ENCODE measurements at places on chromosomes 1 and 21. TPM values are rescaled to one million over a fixed set of nuclear protein-coding genes. Genes with fewer than 3 reads are reported as not detected.
A peak's percentile ranks its signal among the peaks of the same experiment; 100 is the strongest.

CFAP45 gene
- total RNA-seq, result not detected

AADACL3 gene
- total RNA-seq, result not detected

KRTAP6-1 gene
- not detected for total RNA-seq

GRCh38 chr1:45913731-45914501, 110.5 kb downstream of the MAST2 start:
- H3K27me3 ChIP-seq, result no peaks in the 10 kb centered on the region
- peaks cover 15% of the 10 kb centered on the region for H3K4me1 ChIP-seq
- no peak for DNase-seq
- H3K27ac ChIP-seq, result no peak overlapping the region
- peaks cover 2% of the 10 kb centered on the region for H3K36me3 ChIP-seq
- H3K4me3 ChIP-seq, result no peak overlapping the region

- no peaks in the 10 kb centered on the region for H3K36me3 ChIP-seq
- H3K4me1 ChIP-seq, result no peaks in the 10 kb centered on the region
- H3K27me3 ChIP-seq, result no peaks in the 10 kb centered on the region
These were observed 239.7 kb downstream of the PTPRC start for GRCh38 chr1:198878566-198878965.

DNA sequence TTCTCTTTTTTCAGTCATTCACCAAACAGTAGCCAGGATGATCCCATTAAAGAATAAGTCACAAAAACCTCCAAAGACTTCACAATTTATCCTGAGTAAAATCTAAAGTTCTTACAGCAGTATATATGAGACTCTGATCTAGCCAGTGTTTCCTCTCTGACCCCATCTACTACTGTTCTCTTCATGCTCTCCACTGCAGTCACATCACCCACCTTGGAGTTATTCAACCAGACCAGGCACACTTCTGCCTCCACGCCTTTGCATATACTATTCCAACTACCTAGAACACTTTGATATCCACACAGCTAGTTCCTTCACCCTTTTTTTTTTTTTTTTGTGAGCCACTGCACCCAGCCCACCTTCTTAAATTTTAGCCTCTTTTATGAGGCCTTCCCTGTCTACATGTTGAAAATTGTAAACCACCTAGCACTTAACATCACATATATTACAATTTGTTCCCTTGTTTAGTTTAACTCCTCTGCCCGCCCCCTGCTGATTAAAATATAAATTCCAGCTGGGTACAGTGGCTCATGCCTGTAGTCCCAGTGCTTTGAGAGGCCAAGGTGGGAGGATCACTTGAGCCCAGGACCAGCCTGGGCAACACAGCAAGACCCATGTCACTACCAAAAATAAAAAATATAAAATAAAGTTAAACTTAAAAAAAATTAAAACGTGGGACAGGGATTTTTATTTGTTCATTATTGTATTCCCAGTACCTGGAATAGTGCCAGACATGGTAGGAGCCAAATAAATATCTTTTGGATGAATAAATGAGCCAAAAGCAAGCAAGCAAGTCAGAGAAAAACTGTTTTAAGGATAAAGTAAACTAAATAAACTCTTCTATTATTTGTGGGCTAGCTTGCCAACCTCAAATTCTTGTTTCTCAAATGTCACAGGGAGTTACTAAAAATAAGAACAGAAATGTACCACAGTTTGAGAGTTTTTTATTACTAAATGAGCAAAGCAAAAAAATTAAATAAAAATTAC, 35.2 kb upstream of the MUTYH start:
- no peak overlapping the region for H3K4me3 ChIP-seq
- DNase-seq, result no peak
- no peak overlapping the region for H3K27ac ChIP-seq

DNA sequence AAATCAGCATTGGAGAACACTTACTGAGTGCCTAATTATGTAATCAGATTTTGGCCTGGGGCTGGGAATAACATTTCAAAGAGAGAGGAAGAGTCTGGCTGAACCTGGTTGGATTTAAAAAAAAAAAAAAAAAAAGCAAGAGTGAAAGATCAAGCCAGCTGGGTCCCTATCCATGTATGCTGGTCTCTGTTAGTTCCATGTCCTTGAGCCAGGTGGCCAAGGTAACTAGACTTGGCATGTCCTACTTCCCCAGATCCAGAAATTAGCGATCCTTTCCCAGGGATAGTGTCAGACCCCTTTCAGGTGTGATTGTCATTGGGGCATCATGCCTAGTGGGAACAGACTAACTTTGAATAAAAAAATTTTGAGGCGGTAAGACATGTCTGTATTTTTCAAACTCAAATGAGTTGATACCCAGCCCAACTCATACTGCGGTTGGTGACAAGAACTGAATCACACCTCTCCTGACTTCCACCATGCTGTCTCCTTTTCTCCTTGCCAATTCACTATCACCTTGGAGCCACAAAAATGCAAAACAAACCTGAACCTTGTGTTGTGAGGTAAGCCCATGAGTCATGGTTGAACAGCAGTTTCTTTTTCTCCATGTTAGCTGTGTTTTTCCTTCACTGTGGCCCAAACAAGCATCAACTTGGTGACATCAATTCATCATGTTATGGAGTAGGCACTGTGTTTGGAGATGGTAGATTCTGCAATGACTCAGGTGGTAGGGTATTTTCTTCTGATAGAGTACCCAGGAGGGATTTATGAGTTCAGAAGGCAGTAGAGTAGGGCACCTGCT, 24.5 kb upstream of the PPP2R5A start:
- H3K4me1 ChIP-seq, result peaks cover 64% of the 10 kb centered on the region
- peak overlapping the region; percentile 1 for H3K27ac ChIP-seq
- peak; percentile 76 for DNase-seq
- no peak overlapping the region for H3K4me3 ChIP-seq
- H3K27me3 ChIP-seq, result no peaks in the 10 kb centered on the region

- no peak overlapping the region for H3K27ac ChIP-seq
- no peak overlapping the region for H3K4me3 ChIP-seq
- no peaks in the 10 kb centered on the region for H3K36me3 ChIP-seq
- H3K4me1 ChIP-seq, result peaks cover 7% of the 10 kb centered on the region
- no peak for DNase-seq
These were observed 4.8 kb upstream of the ARF1 start for GRCh38 chr1:228077565-228078330.

DNA sequence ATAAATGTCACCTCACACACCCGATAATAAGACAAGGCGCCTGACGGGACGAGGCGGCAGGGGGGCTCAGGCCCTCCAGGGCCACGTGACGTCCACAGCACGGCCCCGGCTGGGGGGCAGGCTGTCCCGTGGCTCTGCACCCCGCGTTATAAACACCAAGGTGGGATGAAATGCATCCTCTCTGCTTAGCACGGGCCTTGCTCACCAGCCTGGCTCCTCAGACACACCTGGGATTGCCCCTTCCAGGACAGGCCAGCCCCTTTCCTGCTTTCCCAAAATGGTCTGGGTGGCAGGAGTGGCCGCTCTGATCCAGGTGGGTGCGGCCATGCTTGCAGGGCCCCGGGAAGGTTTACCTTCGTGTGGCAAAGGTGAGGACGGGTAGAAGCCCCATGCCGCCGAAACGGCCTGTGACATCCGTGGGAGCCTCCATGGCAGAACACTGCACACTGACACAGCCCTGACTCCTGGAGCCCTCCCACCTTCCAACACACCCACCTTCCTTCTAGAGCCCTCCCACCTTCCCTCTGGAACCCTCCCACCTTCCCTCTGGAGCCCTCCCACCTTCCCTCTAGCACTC, 35.9 kb downstream of the SLC19A1 start:
- H3K27ac ChIP-seq, result no peak overlapping the region
- H3K4me3 ChIP-seq, result no peak overlapping the region
- no peaks in the 10 kb centered on the region for H3K27me3 ChIP-seq
- no peak for DNase-seq
- peaks cover 5% of the 10 kb centered on the region for H3K36me3 ChIP-seq
- peaks cover 19% of the 10 kb centered on the region for H3K4me1 ChIP-seq

GRCh38 chr1:246647113-246647512, 77.1 kb upstream of the SCCPDH start:
- H3K27me3 ChIP-seq, result no peaks in the 10 kb centered on the region
- H3K4me1 ChIP-seq, result no peaks in the 10 kb centered on the region
- H3K27ac ChIP-seq, result no peak overlapping the region
- H3K4me3 ChIP-seq, result no peak overlapping the region

- H3K27ac ChIP-seq, result no peak overlapping the region
- peaks cover 2% of the 10 kb centered on the region for H3K27me3 ChIP-seq
- DNase-seq, result no peak
- no peaks in the 10 kb centered on the region for H3K36me3 ChIP-seq
These were observed 236.5 kb upstream of the JUN start for GRCh38 chr1:59020151-59020997.

GRCh38 chr1:208208132-208208487, 36.1 kb downstream of the PLXNA2 start:
- no peaks in the 10 kb centered on the region for H3K27me3 ChIP-seq
- H3K4me3 ChIP-seq, result no peak overlapping the region
- H3K27ac ChIP-seq, result no peak overlapping the region
- peaks cover 2% of the 10 kb centered on the region for H3K36me3 ChIP-seq
- DNase-seq, result no peak
- H3K4me1 ChIP-seq, result peaks cover 36% of the 10 kb centered on the region

DNA sequence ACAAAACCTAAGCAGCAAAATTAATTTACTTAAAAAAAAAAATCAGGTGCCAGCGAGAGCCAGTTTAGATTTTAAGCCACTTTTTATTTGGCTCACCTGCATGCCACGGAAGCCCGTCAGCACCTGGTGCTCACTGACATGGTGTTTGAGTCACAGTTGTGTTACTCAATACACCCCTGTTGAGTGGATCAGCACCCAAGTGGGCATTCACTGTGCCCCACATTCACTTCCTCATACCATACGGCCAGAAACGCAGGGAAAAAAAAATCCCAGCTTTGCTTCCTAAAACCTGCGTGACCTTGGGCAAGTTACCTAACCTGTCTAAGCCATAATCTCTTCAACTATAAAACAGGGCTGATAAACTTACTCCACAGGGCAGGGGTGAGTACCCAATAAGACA, 42.8 kb upstream of the SIM2 start:
- no peak overlapping the region for H3K4me3 ChIP-seq
- no peak overlapping the region for H3K27ac ChIP-seq
- H3K36me3 ChIP-seq, result no peaks in the 10 kb centered on the region
- DNase-seq, result no peak
- peaks cover 23% of the 10 kb centered on the region for H3K4me1 ChIP-seq
- H3K27me3 ChIP-seq, result peaks cover 24% of the 10 kb centered on the region

DNA sequence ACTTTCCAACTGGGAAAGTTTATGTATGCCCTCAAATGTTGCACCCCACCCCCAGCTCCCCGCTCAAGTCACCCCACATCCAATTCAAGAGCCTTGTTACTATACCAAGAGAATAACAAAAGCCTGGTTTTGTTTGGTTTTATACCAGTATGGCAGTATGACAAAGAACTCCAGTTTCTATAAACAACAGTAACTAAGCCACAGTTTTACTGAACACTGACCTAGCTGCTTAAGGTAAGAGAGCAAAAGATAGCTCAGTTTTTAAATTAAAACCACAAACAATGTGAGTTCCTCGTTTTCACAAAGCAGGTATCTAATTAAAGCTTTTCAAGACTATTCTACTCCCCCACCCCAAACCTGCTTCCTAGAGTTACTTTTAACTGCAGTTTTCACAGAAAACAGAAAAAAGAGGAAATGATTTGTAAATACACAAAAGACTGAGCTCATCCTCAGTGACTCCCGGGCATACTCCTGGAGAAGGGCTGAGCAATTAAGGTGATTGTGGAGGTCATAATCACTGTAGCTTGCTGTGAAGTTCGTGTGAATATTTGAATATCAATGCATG, 59.3 kb upstream of the LHX8 start:
- H3K4me1 ChIP-seq, result no peaks in the 10 kb centered on the region
- DNase-seq, result no peak
- no peak overlapping the region for H3K27ac ChIP-seq
- H3K4me3 ChIP-seq, result no peak overlapping the region
- H3K36me3 ChIP-seq, result no peaks in the 10 kb centered on the region

DNA sequence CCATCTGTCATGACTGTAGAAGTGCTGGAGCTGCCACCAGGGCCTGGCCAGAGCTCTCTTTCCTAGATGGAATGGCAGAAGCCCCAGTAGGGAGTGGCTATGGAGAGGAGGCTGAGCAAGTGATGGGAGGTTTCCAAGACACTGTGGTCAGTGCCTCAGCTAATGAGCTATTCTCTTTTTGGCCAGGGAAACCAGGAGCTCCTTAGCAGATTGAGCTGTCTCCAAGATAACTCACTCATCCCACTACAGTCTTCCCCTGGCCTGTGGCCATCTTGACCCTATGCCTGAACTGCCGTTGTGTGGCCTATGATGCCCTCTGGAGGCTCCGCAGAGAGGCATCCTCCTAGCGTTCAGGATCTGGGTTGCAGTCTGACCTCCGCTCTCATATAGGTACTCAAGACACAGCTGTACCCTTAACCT, 60.5 kb downstream of the ERI3 start:
- peaks cover 5% of the 10 kb centered on the region for H3K36me3 ChIP-seq
- peaks cover 40% of the 10 kb centered on the region for H3K4me1 ChIP-seq
- H3K27me3 ChIP-seq, result no peaks in the 10 kb centered on the region

All from HepG2 (cell line).